Stimulated activated CD4-positive, alpha-beta T cell treated with anti-CD3 and anti-CD28 coated beads, Interleukin-1b, Interleukin-23, amount 100 ng/mL, for 1 hour (primary cell): ENCODE measurements at places on chromosomes 2 and 18.

GRCh38 chr2:12035029-12035720, 288.7 kb downstream of the LPIN1 start:
- no peak for DNase-seq

DNA sequence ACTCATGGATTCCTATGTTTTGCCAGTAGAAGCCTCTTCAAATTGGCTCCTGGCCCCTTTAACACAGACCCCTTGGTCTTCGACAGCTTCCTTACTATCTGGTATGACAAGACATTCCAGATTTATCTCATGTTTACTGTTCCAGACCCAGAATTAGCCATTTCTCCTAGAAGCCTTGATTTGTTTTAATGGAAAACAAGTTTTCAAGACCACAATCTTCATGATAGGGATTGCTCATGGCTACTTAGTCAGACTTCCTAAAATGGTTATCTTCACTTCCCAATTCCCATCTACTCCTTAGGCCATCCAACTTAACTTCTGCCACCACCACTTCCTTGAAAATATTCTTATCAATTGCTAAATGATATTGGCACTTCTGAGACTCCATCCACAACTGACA, 63.2 kb downstream of the TTC32 start:
- DNase-seq, result no peak

GRCh38 chr2:118994778-118995177, 52.8 kb downstream of the MARCO start:
- no peak for DNase-seq

DNA sequence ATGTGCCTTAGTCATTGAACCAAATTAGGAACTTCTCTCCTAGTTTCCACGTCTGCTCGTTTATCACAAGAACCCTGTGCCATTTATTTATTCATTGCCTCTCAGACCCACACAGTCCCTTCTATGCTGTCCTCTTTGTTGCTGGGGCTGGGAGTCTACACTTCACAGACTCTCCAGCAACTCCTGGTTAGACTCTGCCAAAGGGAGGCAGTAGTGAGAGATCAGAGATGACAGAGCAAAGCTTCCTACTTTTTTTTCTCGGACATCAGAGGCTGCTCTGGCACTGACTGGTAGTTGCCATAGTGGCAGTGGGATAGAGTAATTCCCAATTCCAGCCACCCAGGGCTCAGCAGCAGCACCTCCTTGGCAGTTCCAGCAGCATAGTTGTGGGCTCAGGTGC, 277.5 kb downstream of the BCL11A start:
- DNase-seq, result no peak

DNA sequence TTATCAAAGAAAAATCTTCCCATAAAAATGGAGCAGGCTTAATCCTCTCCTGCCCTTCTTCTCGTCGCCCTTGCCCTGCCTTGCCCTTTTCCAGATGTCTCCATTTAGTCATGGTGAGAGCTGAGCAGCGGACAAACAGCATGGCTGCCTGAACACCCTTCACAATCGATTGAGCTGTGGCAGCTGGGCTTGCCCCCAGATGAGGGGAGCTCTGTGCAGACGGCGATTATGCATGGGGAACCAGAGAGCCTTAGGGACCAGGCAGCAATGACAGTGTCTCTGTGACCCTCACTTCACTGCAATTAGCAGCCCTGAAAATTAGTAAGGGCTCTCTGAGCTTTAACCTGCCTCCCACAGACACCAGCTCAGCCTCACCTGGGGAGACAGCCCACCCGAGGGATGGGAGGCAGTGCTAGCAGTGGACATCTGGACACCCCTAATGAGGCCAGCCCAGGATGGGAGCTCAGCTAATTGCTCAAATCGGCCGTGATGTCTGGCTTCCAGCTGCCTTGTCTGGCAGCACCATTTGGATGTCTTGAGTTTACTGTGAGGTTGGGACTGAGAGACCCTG, 365.7 kb downstream of the TNS1 start:
- no peak for DNase-seq

DNA sequence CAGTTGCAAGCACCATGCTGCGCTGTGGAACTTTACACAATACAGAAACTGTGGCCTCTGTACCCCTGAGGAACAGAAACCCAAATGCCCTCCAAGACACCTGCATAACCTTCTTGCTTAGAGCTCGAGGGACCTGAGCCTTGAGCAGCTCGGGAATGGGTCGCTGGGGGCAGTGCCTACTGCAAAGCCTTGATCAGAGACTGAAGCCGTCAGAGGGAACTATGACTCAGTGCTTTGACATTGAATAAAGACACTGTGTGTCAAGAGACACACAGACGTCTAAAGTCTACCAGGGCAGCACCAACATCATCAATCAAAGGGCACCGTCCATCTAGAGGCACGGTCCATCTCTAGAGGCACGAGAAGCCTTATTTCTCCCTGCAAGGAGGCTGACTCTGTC, 30.6 kb downstream of the GPR45 start:
- no peak for DNase-seq

DNA sequence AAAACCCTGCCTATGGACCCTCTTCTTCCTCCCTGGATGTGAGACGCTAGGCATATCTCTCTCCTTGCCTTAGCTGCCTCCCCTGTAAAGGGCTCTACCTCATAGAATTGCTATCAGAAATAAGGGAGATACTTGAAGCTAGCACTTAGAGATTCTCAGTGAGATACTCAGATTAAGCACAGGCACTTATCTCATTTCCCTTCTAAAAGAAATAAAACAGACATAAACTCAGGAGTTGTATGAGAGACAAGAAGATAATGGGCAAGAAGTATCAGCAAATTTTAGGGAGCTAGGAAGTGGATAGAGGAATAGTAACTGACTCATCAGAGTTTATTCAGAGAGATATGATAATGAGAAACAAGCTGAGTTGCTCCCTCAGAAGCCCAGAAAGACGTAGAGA, 131.0 kb downstream of the SP3 start:
- no peak for DNase-seq

- no peak for DNase-seq
Measured at GRCh38 chr2:16416651-16417050, 249.0 kb downstream of the CYRIA start.

GRCh38 chr2:71045865-71046548, 22.4 kb upstream of the NAGK start:
- no peak for DNase-seq

GRCh38 chr2:64134813-64135212, 9.4 kb downstream of the PELI1 start:
- DNase-seq, result no peak

DNA sequence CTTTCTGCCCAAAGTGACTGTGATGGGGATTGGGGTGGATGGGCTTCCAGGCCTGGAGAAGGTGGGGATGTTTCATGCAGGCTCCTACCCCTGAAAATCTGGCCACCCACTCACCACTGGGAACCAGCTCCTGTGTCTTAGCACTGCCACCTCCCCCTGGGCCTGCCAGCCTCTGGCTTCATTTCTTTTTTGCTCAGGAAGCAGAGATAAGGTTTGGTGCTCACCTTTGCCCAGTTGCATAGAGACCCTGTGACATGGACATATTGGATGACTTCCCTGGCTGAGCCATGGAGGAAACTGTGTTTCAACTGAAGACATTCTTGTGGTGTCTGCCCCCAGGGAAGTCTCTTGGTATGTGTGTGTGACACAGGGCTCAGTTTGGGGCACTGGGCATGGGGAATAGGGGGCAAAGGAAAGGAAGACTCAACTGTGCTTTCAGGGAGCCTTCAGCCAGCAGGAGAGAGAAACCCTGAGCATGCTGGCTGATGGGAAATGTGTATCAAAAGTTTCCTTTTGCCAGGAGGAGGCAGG, 16.7 kb downstream of the CTIF start:
- no peak for DNase-seq

GRCh38 chr18:39365836-39366485, 1800.4 kb upstream of the CELF4 start:
- DNase-seq, result no peak

DNA sequence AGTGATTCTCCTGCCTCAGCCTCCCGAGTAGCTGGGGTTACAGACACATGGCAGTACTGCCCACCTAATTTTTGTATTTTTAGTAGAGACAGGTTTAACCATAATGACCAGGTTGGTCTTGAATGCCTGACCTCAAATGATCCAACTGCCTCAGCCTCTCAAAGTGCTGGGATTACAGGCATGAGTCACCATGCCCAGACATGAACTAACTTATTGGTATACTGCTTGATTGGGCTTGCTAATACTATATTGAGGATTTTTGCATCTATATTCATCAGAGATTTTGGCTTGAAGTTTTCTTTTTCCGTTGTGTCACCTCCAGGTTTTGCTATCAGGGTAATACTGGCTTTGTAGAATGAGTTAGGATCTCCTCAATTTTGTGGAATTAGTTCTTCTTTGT, 706.1 kb upstream of the HS6ST1 start:
- no peak for DNase-seq

GRCh38 chr2:64439194-64439593, 14.8 kb upstream of the LGALSL start:
- DNase-seq, result no peak

GRCh38 chr18:69974365-69974764, 26.7 kb upstream of the CD226 start:
- DNase-seq, result no peak

GRCh38 chr2:186195696-186196095, 290.4 kb upstream of the ZC3H15 start:
- no peak for DNase-seq

- DNase-seq, result no peak
Measured at GRCh38 chr18:76953583-76954233, 131.4 kb downstream of the ZNF236 start.

DNA sequence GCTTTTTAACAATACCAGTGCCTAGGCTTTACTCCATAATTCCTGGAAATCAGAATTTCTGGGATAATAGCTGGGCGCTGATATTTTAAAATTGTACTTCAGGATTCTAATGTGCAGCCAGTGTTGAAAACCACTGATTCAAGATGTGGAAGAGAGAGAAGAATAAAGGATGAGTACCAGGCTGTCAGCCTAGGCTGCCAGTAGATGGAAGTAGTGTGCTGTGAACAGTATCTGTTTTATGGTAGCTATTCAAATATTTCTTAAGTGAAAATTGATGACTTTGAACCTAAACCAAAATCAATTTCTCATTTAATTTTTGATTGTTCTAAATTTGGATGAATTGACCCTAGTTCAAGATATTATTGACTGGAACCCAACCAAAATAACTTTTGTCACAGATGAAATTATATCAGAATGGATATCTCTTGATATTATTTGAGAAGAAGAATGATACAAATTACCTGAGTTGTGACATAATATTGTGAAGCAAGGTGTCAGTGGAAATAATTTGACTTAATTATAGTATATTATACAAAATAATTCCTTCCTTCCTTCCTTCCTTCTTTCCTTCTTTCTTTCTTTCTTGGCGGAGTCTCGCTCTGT, 88.0 kb downstream of the COMMD1 start:
- no peak for DNase-seq

GRCh38 chr2:218285604-218286003, 6.7 kb downstream of the TMBIM1 start:
- no peak for DNase-seq

DNA sequence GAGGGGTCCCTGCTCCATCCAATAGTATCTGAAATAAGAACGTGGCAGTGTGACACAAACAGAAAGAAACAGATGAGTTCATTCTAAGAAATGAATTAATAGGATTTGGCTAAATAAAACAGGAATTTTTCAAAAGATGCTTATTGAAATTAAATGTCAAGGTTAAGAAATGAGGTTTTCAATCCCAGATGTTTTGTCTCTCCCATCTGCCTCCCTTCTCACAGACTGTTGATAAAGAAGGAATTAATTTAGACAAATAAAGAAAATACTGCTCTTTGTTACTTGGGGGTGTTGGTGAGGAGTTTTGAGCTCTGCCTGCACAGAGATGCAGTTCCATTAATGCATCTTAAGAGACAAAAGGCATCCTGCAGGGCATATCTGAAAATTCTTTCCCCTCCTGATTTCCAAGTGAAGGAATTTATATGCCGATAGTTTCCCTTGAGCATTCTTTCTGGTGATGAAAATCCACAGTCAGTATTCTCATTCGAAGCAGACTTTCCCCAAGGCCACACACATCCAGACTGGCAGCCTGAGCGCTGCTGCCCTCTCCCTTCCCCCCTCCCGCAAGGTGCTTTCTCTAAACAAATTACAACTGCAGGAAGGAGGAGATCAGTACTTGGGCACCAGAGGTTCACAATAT, 385.4 kb upstream of the RND3 start:
- DNase-seq, result no peak

DNA sequence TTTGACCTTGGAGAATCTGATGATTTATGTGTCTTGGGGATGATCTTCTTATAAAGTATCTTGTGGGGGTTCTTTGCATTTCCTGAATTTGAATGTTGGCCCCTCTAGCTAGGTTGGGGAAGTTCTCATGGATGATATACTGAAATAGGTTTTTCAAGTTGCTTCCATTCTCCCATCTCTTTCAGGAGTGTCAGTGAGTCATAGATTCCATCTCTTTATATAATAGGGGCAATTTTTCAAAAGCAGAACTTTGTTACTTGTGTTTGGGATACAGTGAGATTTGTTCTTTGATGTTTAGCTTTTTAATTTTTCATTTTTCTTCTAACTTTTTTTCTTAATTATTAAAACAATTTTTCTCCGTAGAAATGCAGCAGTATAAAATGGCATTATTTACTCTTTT, 19.4 kb downstream of the TMEM87B start:
- no peak for DNase-seq

GRCh38 chr2:180655393-180655792, 325.0 kb upstream of the UBE2E3 start:
- DNase-seq, result no peak

GRCh38 chr2:66435549-66435875, 587 bp downstream of the MEIS1 start:
- no peak for DNase-seq

- no peak for DNase-seq
Measured at GRCh38 chr2:54598347-54599325, 124.8 kb upstream of the EML6 start.

DNA sequence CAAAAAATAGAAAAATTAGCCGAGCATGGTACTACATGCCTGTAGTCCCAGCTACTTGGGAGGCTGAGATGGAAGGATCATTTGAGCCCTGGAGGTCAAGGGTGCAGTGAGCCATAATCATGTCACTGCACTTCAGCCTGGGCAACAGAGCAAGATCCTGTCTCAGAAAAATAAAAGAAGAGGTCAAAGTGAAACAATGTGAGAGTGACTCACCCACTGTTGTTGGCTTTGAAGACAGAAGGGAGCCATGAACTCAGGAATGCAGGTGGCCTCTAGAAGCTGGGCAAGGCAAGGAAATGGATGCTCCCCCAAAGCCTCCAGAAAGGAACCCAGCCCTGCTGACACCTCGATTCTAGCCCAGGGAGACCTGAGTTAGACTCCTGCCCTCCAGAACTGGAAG, 3.7 kb upstream of the TMEM214 start:
- DNase-seq, result no peak

DNA sequence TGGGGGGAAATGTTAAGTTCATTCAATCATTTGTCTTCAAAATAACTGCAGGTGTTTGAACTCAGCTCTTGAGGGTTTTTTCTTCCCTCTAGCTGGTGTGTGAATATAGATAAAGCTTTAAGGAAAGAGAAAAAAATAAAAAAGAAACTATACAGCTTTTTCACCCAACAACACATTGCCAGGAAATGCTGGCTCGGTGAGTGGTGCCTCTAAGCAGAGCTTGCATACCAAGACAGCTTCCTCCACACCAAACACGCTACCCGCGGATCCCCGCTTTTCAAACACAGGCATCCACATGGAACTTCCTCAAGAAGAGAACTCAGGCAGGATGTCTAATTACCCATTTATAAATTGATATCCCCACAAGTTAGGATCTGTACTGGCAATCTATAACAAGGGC, 69.8 kb upstream of the TANK start:
- no peak for DNase-seq
